Nephron progenitor cell (in vitro differentiated cells): ENCODE measurements at places on chromosomes 7 and 10.

- DNase-seq, result no peak
Observed at GRCh38 chr7:152120210-152120609, 94.7 kb downstream of the GALNT11 start.

- DNase-seq, result no peak
Observed at GRCh38 chr7:117010375-117011133, 57.3 kb downstream of the ST7 start.

DNA sequence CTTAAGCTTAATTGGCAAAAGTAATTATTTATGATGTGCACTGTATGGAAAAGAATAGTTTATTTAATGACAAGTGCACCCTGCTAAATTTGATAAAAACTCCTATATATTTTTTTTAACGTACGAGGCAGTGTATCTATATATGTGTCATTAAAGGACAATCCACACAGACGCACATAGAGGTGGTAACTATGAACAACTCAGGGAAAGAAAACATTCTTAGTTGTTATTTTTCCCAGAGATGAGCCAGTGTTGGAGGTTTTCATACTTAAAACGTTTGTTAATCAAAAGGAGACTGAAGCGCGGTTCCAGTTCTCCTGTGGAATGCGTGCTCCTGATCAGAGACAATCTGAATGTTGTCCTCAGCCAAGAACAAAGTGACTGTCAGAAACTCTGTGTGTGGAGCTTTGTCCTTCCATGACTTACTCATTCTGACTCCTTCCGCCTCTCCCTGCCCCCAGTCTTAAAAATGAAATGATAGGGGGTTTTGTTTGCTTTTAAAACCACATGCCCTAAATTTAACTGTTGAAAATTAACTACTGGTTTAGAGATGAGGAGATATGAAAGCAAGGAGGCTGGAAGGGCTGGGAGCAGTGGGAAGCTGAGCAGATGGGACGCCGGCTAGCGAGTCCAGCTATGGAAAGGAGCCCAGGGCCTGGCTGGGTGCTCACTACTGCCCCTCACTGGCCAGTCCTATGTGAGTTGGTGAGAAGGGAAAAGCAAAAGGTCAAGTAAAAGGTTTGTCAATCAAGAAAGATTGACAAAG, 99.6 kb downstream of the SVIL start:
- peak; percentile 52 for DNase-seq

DNA sequence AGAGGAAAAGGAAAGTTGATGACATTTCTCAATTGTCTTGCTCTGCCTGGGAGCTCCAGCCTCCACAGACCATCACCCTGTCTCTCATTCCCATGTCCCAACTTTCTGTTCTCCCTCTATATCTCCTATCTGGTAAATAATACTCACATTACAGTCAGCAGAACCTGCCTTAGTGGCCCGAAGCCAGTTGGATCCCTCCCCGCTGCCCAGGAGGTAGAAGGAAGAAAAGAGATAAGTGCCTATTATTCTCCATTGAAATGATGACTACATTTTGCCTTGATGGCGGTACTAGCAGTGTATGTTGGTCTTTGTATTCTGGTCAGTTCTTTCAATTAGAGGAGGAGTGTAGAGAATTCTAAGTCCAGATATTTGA, 91.9 kb downstream of the CSTF2T start:
- no peak for DNase-seq

DNA sequence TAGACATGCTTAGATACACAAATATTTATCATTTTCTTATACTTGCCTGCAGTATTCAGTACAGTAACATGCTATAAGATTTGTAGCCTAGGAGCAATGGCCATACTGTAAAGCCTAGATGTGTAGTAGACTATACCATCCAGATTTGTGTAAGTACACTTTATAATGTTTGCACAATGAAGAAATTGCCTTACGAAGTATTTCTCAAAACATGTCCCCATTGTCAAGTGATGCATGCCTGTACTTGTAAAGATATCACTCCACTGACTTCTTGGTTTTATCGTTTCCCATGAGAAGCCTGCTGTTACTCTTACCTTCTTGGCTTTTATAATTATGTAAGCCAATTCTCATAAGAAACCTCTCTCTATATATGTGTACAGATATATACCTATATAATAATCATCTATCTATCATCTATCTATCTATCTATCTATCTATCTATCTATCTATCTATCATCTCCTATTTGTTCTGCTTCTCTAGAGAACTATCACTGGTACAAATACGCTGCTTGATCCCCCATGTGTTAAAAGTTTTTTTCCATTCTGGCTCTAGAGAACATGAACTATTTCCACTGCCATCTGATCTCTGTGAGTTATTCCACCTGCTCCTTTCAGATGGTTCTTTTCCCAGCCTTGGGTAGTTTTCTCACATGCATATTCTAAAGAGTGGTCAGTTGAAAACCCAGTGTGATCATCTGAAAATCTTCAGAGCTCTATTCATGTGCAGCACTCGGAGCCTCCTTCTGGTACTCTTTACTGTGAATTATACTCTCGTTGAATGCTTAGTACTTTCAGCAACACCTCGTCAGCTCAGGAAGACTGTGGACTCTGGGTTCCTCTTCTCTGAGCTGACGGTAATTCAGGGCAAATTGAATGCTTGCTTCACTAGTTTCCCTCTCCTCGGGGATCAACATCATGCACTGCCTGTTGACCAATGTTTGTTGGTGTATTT, 14.5 kb upstream of the VCL start:
- no peak for DNase-seq
